Suppressor macrophage treated with lipopolysaccharide for 1 hour (primary cell): ENCODE measurements at places on chromosomes 6 and 20.

DNA sequence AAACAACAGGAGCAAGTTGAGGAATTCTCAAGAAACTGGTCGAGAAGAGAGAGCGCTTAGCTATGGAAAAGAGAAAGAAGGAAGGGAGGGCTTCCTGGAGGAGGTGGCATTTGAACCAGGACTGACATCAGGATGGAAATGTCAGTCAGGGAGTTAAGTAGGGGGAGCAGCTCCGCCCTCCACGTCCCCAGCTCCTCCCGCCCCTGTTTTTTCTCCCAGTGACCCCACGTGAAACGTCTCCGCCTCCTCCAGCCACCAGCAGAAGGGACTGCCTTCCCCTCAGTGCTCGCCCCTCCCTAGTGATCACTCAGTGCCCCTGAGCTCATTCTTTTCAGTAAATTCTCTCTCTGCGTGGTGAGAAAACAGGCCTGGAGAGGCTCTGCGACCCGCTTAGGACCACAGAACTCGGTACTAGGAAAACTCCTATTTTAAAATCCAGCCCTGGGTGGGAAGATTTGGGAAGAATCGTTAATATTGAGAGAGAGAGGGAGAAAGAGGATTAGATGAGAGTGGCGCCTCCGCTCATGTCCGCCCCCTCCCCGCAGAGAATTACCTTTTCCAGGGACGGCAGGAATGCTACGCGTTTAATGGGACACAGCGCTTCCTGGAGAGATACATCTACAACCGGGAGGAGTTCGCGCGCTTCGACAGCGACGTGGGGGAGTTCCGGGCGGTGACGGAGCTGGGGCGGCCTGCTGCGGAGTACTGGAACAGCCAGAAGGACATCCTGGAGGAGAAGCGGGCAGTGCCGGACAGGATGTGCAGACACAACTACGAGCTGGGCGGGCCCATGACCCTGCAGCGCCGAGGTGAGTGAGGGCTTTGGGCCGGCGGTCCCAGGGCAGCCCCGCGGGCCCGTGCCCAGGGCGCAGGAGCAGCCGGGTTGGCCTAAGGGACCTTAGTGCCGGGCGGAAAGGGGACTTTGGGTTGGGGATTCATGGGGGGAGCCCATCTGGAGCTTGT is 4.6 kb downstream of the HLA-DPB1 start:
- no peak for DNase-seq

DNA sequence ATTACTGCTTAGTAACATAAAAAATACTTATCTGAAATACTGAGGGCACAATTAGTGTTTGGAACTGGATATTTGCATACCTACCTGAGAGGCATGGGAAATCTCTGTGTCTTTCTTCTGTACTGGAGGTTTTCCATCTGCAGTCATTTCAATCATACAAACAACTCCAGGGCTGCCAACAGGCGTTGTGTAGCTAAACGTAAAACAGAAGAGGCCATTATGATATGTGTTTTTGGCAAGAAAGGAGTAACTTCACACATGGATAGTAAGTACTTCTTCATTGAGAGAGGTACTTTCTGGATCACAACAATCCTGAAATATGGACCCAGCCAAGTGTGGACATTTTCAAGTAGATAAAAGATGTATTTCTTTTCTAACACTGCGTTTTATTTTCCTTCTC is 363.4 kb downstream of the PHF3 start:
- no peak for DNase-seq

DNA sequence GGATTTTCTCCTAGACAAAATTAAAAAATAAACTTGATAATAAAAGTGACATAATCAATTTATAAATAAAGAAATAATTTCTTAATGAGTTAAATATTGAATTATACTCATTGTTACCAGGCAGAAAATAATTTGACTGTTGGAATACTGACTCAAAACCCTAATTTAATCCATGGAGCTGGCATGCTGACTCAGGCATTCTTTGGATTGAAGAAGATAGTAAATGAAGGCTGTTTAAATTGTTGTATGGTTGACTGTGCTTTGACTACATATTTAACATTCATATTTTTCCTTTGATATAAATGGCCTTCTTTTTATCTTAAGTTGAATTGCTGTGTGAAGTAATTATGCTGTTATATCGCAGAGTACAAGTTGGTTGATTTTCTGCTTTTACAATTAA is 11.7 kb downstream of the MANEA start:
- no peak for DNase-seq

DNA sequence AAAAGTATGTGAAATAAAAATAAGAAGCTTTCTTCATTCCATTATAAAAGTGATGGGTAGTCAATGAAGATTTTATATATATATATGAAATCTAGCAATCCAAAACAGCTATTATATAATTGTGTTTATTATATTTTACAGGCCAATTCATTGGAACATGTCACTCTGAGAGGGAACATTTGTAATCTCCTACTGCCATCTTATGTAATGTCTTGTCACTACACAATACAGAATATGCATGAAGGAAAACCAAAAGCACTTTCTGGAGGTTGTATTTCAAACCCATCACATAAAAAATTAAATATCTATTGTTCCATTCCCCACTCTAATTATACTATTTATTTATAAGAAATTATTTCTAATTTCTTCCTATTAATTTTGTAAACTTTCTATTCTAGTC is 31.5 kb upstream of the IRAK1BP1 start:
- DNase-seq, result no peak

GRCh38 chr6:113824866-113825265 is 32.3 kb upstream of the MARCKS start:
- no peak for DNase-seq

DNA sequence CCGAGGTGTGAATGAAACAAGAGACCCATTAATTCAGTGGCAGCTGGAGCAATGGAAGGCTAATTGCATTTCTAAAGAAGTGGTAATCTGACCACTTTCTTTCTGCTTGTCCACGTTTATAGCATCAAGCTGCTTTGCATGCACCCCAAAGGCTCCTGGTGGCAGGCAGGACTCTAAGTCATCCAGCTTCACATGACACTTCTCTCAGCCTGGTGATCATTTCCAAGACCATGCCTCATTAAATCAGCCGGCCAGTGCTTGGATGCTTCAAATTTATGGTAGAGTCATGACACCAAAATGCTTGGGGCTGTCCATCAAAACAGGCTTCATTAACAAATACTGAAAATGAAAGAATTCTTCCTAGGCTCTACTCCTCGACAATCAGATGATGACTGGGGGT is 614.9 kb downstream of the DOK5 start:
- DNase-seq, result no peak

DNA sequence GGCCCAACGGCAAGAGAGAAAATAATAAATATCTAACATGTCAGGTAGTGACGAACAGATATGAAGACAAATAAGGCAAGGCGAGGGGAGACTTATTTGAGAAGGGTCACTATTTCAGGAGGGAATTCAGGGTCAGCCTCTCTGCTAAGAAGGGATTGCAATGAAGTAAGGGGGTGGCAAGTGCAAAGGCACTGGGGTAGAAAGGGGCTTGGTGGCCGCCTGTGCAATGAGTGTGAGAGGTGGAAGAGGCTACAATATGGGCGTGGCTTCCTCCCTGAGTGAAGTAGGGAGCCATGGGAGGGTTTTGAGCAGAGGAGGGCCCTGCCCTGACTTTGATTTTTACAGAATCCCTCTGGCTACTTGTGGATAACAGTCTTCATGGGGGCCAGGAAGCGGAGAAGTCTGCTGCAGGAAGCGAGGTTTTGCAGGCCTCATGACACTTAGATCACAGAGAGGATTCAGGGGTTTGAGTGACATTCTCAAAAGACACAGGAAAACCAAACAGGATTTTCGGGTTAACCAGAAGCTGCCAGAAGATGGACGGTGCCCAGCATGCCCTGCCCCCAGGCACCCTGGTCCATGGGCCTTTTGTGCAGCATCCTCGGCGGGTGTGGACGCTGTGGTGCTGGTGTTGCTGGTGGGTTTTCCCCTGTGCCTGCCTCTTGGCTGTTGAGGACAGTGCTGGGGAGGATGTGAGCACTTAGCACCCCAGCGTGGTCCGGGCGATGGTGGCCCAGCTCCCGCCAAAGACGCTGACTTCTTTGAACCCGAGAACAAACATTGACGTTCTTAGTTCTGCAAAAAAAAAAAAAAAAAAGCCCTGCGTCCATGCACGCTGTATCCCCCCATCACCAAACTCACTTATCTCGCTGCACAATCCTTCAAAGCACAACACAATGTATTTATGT is 124.2 kb upstream of the PTPN1 start:
- no peak for DNase-seq
